NCI-H187 (cell line): ENCODE measurements at places on chromosomes 16 and 17.

- DNase-seq = no peak
Measured at GRCh38 chr16:70679671-70680494, 6.0 kb downstream of the MTSS2 start.

DNA sequence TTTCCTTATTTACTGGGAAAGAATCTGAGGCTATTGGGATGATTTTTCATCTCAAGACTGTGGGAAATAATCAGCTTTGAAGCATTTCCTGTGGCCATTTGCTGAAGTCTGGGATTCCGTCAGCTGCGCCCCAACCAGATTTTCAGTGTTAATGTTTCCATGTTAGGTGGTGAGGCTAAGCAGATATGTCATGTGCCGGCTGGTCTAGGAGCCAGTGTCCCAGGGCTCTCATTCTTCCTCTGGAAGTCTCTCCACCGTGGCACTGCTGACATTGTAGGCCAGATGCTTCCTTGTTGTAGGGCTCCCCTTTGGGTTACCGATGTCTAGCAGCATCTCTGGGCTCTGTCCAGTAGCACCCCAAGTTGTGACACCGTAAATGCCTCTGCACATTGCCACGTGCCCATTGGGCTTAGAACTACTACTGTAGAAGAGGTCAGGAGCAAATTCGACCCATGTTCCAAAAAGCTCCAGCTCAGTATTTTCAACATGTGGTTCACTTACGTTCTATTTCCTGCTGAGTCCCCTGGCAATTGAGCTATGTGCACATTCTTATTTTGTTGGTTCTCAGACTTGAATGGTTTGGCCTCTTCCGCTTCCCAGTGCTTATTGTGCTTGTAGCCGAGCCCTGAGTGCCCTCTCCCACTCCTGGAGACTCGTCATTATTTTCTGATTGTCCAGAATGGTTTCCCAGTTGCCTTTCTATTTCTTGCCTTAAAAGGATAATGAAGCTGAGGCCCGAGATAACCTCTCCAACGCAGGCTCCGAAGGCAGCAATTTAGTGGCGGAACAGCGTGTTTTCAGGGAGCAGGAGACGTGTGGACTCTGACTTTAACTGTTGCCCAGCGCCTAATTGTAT is 82.2 kb downstream of the SPECC1 start:
- DNase-seq = no peak

DNA sequence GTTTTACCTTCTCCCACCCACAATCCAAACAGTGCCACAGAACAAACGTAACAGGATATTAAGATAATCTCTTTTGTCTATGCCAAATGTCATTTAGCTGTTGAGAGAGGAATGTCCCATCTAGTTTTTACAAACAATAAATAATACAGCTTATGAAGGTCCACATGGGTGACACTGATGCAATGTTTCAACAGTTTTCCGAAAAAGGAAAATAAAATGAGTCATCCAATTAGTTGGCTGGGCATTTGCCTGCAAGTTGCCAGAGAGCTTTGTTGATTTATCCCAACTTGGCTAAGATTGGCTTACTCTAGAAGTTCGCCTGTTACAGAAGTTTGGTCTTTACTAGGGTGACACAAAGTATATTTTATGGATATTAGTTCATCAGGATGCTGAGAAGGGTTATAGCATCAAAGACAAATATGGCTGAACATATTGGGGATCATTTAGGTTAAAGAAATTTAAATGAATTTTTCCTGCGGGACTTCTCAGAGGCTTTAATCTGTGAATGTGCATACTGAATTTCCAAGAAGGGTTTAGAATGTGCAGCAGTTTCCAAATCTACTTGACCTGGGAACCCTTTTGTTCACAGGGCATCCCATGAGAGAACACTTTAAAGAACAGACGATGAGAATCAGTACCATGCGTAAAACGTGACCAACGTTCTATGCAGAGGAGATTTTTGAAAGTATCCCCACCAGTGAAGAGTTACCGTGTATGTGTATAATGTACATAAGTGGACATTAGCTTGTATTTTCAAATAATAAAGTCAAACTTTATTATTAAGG is 73.1 kb downstream of the CDH13 start:
- DNase-seq = no peak

DNA sequence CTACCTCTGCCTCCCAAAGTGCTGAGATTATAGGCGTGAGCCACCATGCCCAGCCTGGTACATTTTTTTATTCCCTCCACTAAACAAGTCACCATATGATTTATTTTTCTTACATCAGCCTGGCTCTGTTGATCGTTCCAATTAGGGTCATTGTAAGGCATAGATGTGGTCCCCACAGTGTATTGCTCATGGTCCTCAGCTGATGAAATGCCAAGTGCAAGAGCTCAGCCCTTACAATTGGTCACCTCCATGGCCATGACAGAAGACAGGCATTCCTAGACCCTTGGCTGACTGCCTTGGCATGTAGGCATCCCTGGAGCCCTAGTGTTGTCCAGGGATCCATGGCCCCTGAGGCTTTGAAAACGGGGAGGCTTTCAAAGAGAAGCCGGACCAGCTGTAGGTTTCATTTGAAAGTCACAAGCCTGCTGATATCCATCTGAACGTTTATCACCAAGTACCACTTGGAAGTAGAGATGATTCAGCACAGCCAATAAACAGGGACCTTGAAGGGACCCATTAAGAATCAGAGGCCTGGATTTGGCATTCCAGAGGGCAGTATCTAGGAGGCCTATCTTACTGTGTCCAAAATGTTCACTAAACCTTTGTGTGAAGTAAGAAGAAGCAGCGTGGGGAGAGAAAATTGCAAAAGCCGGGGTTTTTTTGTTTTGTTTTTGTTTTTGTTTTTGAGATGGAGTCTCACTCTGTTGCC is 20.6 kb upstream of the PRKCA start:
- DNase-seq = no peak

DNA sequence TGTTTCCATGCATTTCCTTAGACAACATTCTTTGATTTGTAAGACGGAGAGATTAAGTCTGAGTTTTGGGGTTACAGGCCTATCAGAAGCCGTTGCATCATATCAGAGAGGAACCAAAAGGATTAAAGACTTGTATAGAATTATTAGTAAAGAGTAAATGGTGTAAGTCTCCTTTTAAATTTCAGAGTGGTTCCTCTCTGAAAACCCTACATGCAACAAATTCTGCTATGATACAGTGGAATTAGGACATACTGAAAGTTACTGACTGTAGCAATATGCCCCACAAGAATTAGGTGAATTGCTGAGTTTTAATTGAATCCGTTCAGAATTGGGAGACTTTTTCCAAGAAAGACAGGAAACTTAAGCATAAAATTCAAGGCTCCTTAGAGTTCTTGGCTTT is 221.6 kb downstream of the FTO start:
- no peak for DNase-seq

GRCh38 chr16:88872650-88873331 is 6.3 kb upstream of the PABPN1L start:
- DNase-seq = no peak
